Ureter (tissue), 1 donor: ENCODE measurements at places on chromosomes 11 and 22. TPM values are rescaled to one million over a fixed set of nuclear protein-coding genes. Genes with fewer than 3 reads are reported as not detected.

P2RY6 gene
- 2.2 TPM for total RNA-seq

COMT gene
- 202 TPM for total RNA-seq

CALCB gene
- 0.18 TPM for total RNA-seq

RASSF10 gene
- total RNA-seq, result 3.7 TPM

ZDHHC24 gene
- total RNA-seq, result 14.2 TPM

PAK1 gene
- total RNA-seq, result 56.7 TPM

PGA5 gene
- total RNA-seq, result not detected

NF2 gene
- 45.0 TPM for total RNA-seq

HMOX1 gene
- 6.8 TPM for total RNA-seq

GRCh38 chr11:109641549-109641948 lies 219.6 kb downstream of the C11orf87 start:
- no peak for DNase-seq

DNA sequence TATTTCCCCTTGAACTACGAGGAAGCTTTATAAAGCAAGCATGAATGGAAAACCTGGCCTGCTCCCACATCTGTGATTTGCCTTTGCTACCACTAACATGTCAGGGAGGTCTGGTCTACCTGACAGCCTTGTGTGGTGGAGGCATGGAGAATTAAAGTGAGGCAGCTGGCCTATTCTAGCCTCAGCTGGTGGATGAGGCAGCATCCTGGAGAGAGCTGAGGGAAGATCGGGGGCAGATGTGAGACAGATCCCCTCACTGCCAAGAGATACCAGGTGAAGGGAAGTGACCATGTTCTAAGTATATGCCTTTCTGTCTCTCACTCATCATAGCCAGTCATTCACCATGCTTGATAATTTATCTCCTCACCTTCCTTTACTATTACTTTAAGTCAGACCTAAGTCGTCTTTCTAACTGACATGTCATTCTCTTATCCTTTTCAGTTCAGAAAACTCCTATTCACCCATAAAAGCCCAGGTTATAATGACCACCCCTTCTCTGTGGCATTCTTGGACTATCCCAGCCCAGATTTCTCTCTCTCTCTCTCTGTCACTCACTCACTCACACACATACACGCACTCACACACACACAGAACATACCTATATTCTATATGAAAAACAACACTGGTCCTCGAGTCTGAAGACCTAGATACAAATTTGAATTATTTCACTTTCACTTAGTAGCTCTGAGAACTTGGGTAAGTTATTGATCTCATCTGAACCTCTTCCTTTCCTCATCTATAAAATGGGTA lies 90.7 kb downstream of the CSNK2A3 start:
- DNase-seq, result no peak

DNA sequence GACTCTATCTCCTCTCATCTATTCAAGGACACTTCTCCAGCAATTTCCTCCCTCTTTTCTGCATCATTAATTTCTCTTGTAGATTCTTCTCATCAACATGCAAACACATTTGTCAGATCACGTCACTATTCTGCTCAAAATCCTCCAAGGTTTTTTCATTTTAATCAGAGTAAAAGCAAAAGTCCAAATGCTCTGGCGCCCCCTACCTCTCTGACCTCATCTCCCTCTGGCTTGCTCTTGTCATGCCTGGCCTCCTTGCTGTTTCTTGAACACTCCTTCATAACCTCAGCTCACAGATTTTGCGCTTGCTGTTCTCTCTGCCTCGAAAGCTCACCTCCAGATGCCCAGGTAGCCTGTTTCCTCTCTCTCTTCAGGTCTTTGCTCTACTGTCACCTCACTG lies 22.4 kb downstream of the RTCB start:
- DNase-seq, result no peak

GRCh38 chr11:28132548-28132947 lies 24.4 kb downstream of the METTL15 start:
- DNase-seq, result no peak

DNA sequence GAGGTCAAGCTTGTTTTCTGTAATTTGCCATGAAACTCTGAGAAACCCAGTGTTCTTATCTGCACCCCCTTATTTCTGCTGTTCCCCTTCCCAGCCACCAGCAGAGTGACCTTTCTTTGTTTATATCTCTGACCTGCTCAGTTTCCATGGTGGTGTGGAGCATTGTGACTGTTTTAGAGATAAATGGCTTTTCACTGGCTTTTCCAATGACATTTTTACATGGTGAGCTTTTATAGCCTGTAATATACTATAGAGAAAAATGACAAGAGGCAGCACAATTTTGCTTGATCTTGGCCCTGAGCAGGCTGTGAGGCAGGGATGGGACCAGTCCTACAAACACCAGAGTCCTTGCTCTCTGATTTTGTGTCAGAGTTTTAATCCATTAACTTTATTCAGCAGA lies 233.9 kb downstream of the FAT3 start:
- no peak for DNase-seq

DNA sequence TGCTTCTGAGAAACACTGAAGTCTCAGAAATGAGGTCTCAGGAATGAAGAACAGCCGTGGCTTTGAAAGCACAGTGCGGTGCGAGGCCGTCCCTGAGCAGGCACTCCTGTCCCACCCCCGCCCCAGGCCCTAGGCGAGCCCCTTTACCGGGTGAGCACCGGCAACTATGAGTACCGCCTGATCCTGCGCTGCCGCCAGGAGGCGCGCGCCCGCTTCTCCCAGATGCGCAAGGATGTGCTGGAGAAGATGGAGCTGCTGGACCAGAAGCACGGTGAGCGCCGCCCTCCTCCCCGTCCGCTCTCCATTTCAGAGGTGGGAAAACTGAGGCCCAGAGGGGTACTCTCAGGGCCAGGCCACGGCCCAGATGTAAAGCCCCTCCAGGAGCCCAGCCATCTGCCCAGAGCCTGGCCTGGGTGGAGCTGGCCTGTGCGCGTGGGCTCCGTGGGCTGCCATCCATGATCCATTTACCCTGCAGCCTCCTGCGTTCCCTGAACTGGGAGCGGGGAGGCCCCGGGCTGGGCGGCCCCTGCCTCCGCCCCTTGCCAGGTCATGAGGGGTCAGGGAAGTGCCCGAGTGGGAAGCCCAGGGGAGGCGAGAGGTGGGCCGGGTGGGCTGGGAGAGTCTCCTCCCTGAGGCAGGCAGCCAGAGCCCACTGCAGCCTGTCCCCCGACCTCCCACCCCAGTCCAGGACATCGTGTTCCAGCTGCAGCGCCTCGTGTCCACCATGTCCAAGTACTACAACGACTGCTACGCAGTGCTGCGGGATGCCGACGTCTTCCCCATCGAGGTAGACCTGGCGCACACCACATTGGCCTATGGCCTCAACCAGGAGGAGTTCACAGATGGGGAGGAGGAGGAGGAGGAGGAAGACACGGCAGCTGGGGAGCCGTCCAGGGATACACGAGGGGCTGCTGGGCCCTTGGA lies 9.5 kb downstream of the SLC16A8 start:
- DNase-seq, result no peak

- no peak for DNase-seq
Observed at GRCh38 chr22:19341500-19341899, 50.0 kb upstream of the CLTCL1 start.

DNA sequence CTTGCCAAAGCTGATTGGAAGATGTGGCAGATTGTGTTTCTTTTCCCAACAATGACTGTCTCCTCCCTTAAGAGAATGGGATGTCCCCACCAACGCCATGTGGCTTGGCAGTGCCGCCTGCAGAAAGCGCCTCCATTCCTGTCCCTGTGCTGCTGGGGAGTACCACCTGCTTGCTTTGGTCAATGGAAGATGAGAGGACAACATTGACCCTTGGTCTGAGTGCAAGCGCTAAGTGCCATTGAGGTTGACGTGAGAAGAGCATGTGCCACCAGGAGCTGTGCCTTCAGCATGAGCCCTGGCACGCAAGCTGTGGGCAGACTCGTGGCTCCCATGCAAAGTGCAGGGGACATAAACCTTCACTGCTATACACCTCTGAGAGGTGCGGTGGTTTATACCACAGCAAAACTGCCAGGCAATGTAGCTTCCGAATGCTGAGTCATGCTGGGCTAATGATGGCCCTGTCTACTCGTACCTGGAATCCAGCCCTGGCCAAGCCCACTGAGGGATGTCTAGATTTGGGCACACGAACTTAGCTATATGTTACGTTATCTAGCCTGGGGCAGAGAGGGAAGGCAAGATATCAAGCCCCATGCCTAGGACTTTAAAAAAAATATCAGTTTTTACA lies 41.9 kb downstream of the MYEOV start:
- DNase-seq, result peak; percentile 19

GRCh38 chr11:118902336-118903203 lies 18.9 kb downstream of the CXCR5 start:
- DNase-seq, result no peak

DNA sequence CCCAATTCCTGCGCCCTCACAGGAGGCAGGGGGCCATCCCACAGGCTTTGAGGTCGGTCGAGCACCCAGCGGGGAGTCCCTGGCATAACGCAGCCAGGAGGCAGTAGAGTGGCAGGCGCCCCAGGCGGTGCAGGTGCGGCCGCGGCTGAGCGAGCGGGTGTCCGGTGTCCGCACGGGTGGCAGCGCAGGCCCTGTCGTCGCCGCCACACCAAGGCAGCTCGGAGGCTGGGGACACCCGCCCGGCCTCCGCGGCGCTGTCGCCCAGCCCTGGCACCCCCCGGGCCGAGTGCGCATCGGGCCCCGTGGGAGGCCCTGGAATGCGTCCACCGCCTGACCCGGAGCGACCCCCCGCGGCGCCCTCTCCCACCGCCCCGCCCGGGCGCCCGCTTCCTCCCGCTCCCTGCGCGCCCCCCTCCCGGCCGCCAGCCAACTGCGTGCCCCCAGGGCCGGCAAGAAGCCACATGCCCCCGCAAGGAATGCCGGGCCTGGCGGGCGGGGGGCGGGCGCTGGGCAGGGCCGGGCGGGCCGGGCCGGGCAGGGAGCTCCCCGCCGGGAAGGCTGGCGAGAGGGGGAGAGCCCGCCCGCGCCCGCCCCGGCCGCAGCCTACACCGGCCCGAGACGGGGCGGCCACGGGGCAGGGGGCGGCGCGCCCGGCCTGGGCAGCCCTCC lies 33.9 kb downstream of the PRDM11 start:
- no peak for DNase-seq

GRCh38 chr11:43992834-43993637 lies 50.6 kb downstream of the C11orf96 start:
- DNase-seq, result no peak

- no peak for DNase-seq
Observed at GRCh38 chr11:77602381-77603088, 12.8 kb downstream of the AQP11 start.

DNA sequence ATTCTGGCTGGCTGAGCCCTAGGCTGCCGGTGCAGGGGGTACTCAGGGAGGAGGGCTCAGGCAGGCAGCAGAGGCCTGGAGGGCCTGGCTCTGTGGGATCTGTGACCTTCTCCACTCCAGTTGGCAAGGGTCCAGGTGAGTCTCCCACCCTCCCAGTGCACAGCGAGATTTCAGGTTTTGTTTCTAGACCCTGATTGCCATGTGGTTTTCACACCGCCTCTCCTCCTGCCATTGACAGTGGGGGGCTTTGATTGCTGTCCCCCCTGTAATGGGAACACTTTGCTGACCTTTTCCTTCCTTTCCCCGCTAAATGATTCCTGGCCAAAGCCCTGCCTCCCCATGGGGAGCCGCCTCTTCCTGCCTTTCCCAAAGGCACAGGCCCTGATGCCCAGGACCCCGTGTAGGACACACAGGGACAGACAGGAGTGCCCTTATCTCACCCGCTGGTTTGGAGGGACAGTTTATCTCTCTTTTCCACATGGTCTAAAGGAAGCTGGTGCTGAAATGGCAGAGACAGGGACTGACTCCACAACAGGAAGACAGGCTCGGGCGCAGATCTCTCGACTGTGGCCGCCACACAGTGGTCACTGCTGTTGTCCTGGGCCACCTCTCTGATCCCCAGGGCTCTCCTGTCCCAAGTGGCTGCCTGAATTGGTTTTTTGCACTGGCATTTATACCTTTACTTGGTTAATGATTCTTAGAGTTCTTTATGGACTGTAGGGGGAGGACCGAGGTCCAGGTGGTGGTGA lies 43.4 kb downstream of the BCR start:
- no peak for DNase-seq

GRCh38 chr11:119206511-119207414 lies 624 bp downstream of the CBL start:
- peak; percentile 58 for DNase-seq

GRCh38 chr22:33922349-33922681 lies 2.0 kb upstream of the LARGE1 start:
- peak; percentile 49 for DNase-seq
